ENCODE measurements at places on chromosomes 4 and X.

DNA sequence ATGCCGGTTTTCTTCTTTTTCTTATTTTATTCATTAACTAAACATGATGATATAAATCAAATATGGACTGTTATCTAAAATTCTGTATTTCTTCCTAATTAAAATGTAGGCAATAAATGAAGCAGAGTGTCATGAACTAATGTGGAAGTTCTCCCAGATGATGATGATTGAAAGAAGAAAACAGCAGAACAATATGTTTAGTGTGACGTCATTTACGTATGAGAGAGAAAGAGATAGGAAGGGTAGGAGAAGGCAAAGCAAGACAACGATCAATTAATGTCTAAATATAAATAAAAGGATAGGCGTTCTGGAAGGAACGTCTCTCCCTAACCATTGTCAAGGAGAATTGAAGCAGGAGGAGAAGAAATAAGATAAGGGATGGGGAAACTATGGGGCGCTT is 105.2 kb downstream of the NEUROG2 start:
- DNase-seq, result no peak

- DNase-seq, result peak; percentile 22
These were observed 28.4 kb downstream of the DDX60L start for GRCh38 chr4:168451744-168452390.

DNA sequence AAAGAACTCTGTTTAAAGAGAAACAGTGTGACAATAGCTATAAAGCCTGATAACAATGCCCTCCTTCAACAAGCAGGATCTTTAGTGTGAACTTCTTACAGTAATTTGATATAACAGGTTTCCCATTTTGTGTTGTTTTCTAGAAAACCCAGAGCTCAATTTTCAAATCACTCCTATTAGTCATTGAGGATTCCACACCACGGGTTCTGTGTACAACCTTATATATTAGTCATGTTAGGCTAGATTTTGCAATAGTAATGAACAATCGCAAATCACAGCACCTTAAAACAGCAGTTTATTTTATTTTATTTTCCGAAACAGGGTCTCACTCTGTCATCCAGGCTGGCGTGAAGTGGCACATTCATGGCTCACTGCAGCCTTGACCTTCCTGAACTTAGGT is 1020.9 kb upstream of the INTU start:
- DNase-seq, result no peak

DNA sequence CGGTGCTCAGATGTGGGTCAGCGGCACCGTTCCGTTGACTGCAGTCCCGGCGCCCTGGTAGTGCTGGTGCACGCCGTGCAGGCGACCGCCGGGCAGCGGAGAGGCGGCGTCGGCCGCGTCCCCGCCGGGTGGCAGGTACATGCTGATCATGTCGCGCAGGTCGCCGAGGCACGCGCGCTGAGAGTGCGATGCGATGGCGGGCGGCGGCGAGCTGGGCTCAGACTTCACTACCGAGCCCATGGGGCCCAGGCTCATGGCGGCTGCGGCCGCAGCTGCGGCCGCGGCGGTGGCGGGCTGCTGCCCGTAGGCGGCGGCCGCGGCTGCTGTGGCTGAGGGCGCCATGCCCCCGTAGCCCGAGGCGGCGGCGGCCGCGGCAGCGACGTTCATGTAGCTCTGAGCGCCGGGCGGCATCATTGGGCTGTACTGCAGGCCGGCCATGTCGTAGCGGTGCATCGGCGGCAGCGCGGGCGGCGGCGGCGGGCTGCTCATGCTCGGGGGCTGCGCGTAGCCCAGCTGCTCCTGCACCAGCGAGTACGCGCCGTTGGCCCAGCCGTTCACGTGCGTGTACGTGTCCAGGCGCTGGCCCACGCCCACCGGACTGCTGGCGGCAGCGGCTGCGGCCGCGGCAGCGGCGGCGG is 1.0 kb downstream of the SOX3 start:
- no peak for DNase-seq

DNA sequence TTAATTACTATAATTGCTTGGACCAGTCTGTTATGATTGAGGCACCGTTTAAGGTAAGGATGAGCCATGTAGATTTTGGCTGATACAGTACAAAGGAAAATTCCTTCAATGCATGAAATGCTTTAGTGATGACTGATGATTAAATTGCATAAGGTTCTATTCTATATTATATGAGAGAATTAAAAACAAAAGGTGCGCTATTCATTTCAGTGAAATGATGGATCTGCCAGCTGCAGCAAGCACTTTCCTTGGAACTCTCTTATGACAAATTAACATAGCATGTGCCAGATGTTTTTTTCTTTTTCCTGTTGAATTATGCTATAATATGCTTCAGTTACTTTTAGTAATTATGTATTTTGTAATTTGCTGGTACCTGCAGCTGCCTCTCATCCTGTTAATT is 98.5 kb downstream of the JADE1 start:
- no peak for DNase-seq

GRCh38 chr4:111546881-111547280 is 598.4 kb upstream of the FAM241A start:
- DNase-seq, result no peak

DNA sequence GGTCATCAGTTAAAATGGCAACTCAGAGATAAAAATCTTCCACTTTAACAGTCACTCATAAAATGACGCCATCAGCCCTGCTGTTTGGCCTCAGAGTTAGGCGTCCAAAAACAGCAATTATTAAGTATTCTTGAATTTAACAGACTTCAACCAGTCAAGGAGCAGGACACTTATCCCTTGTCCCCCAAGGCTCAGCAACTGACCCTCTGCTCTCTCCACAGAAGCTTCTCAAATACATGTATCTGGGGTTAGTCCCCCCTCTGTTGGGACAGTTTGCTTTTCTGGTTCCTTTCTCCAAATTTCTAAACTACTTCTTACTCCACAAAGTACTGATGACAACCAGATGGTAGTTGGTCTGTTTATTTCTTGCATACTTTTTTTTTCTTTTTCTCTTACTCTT is 54.4 kb downstream of the SOD3 start:
- no peak for DNase-seq

DNA sequence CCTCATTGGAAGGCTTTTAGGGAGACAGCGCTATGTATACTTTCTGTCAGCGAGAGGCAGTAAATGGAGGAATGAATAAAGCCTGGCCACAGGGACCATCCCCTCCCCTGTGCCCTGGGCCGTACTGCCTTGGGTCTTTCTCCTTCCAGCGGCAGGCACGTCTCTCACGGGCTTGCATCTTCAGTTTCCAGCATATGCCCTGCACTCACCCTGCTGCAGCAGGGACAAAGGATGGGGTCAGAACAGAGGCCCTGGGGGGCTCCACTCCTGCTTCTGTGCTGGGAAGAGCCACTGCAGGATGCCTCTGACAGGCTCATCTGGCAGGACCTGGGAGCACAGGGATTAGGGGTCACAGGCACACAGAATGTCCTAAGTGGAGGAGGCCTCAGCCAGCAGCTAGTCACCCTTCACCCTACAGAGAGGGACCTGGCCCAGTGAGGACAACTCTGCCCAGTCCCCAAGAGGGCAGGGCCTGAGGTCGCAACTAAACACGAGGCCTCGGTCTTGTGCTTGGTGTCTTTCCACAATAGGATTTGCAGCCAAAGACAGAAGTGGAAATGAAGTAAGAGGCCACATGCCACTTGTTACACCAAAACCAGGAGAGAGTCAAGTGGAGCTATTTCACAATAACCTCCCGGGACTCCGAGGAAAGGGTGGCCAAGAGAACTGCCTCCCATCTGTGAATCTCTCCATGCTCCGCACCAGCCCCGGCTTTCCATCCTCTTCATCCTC is 150.8 kb downstream of the AFAP1 start:
- DNase-seq, result no peak

GRCh38 chr4:83581411-83582288 is 45.7 kb downstream of the GPAT3 start:
- no peak for DNase-seq

GRCh38 chr4:164989471-164989870 is 12.0 kb upstream of the TRIM61 start:
- DNase-seq, result no peak

- no peak for DNase-seq
These were observed 277.9 kb downstream of the TRIML1 start for GRCh38 chr4:188417181-188417580.

DNA sequence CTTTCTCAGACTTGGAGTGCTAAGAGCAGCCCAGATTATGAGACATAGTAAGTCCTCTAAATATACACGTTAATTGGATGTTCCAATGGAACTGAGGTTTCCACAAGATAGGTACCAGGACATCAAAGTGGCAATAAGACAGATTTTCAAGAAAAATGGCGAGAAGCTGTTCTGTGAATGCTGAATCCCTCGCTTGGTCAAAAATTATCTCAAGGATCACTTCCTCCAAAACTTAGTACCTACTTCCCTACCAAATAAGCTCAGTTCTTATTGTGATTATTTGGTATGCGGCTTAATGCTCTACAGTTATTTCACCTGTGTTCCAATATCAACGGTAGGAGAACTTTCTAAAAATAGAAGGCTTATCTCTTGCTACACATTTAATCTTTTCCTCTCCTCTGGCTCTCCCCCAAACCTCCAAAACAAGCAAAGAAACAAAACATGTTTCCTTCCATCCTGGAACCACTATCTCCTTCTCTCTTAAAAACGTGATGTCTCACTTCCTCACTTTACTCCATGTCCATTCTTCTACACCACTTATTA is 14.7 kb downstream of the PDGFC start:
- DNase-seq, result no peak

All from non-pigmented ciliary epithelial cell (primary cell).